Upper lobe of left lung (tissue), 6 donors: ENCODE measurements at places on chromosomes 3 and 15. TPM values are rescaled to one million over a fixed set of nuclear protein-coding genes. Genes with fewer than 3 reads are reported as not detected.

- peaks cover 4% of the 10 kb centered on the region for H3K4me1 ChIP-seq
- DNase-seq, result no peak
- H3K4me3 ChIP-seq, result no peak overlapping the region
- H3K27ac ChIP-seq, result no peak overlapping the region
Measured at GRCh38 chr3:136645915-136646314, 106.3 kb downstream of the STAG1 start.

DNA sequence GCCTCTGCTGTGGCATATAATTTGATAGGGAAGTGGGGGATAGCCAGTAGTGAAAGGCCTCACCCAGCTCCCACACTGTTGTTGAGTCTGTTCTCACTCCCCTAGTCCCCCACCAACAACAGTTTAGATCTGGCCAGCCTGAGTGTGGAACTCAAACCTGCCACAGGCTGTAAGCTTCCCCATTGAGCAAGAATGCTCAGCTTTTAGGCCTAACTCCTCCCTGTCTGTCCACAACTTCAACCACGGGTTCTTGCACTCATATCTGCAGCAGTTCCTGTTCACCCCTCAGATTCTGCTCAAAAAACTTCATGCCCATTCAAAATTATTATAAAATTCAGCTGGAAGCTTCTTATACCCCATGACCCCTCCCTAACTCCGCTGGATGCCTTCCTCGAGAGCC lies 975.1 kb downstream of the NSUN3 start:
- H3K27me3 ChIP-seq, result no peaks in the 10 kb centered on the region
- H3K36me3 ChIP-seq, result no peaks in the 10 kb centered on the region
- DNase-seq, result no peak
- no peaks in the 10 kb centered on the region for H3K4me1 ChIP-seq
- no peak overlapping the region for H3K4me3 ChIP-seq

DNA sequence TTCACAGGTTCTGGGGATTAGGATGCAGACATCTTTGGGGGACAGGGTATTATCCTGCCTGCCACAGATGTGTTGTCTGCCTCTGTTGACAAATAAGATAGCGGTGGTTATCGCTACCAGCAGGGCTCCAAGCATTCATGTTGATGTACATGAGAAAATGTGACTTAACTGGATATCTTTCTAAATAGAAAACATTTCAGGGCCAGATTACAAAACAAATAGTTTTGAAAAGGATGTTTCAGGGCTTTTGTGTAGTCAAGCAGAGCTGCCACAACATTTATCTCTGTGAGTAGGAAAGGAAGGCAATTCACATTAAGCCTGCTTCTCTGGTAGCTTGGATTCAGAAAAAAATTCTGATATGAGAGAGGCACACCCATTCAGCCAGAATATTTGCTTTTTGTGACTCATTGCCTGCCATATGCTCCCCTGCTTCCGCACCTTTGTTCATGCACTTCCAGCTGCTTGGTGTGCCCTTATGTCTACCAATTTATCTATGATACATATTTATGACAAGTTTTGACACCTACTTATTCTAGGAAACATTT lies 22.8 kb downstream of the PLS1 start:
- no peaks in the 10 kb centered on the region for H3K27me3 ChIP-seq
- H3K4me1 ChIP-seq, result no peaks in the 10 kb centered on the region
- H3K36me3 ChIP-seq, result no peaks in the 10 kb centered on the region
- DNase-seq, result no peak
- no peak overlapping the region for H3K4me3 ChIP-seq

DNA sequence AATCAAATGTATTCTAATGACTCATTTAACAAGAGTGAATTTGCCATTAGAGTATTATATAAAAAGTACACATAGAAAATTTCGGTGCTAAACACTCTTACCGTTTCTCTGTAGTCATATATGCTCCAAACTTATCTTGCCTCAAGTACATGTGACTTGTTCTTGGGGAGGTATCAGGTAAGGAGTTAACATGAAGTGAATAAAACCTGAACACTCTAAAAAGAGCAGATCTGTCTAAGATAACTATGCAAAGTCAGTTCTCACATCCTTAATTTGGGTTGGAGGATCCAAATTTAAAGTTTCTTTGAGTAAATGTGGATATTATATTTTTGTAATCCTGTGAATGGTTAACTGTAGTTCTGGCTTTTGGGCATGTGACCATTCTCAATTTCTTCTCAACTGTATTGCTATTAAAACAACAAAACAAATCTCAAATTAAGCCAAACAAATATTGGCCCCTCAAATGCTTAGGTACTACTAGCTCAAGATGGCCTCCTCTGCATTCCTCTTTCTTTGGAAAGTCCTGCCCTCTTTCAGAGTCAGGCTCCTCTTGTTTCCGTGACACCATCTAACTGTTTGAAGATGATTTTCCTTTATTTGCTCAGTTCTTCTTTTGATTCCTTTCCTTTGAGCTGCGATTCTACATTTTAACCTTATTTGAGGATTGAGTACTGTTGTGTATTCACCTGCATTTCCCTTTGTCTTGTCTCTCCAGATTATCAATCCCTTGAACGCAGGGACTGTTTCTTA lies 4.2 kb downstream of the EDEM1 start:
- H3K27me3 ChIP-seq, result no peaks in the 10 kb centered on the region
- H3K27ac ChIP-seq, result peak overlapping the region; percentile 10
- H3K4me1 ChIP-seq, result peaks cover 73% of the 10 kb centered on the region
- no peak for DNase-seq
- H3K36me3 ChIP-seq, result no peaks in the 10 kb centered on the region

DNA sequence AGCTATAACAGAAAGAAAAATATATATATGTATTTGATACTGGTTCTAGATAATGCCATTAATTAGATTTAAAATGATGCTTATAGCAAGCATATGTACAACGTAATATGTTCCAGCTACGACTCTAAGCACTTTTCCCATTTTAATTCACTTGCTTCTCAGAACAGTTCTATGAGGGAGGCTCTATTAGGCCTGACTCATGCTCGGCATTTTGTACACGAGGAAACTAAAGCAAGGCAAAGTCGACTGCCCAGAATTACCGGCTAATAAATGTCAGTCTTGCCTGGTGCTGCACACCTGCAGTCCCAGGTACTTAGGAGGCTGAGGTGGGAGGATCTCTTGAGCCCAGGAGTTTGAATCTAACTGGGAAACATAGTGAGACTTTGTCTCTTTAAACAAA lies 106.0 kb downstream of the PTPRG start:
- H3K36me3 ChIP-seq, result no peaks in the 10 kb centered on the region
- no peak for DNase-seq
- H3K4me1 ChIP-seq, result peaks cover 7% of the 10 kb centered on the region
- no peak overlapping the region for H3K4me3 ChIP-seq
- H3K27me3 ChIP-seq, result no peaks in the 10 kb centered on the region

- no peaks in the 10 kb centered on the region for H3K36me3 ChIP-seq
- no peaks in the 10 kb centered on the region for H3K27me3 ChIP-seq
- no peak overlapping the region for H3K4me3 ChIP-seq
- H3K4me1 ChIP-seq, result no peaks in the 10 kb centered on the region
Measured at GRCh38 chr3:116417151-116417550, 28.1 kb downstream of the LSAMP start.

DNA sequence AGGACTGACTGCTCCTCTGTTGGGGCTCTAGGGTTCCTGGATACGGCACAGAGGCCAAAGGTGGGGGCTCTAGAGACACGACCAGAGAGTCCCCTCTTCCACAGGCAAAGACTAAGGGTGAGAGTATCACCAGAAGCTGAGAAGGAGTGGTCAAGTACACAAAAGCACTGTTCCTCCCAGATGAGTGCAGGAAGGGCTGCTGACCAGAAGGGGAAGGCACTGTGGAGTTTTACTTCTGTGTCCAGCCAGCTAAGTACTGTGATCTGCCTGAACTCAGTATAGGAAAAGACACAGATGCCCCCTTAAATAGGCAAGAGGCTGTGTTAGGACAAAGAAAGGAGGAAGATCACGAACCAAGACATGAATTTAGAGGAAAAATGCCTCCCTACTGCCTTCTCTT lies 11.7 kb downstream of the MRPS11 start:
- no peak for DNase-seq
- H3K4me1 ChIP-seq, result no peaks in the 10 kb centered on the region
- no peak overlapping the region for H3K4me3 ChIP-seq
- H3K27me3 ChIP-seq, result no peaks in the 10 kb centered on the region

- H3K27ac ChIP-seq, result no peak overlapping the region
- DNase-seq, result no peak
- H3K36me3 ChIP-seq, result no peaks in the 10 kb centered on the region
- H3K27me3 ChIP-seq, result no peaks in the 10 kb centered on the region
Measured at GRCh38 chr3:107271787-107272387, 105.4 kb upstream of the CCDC54 start.

- no peaks in the 10 kb centered on the region for H3K27me3 ChIP-seq
- H3K4me1 ChIP-seq, result peaks cover 58% of the 10 kb centered on the region
- peaks cover 6% of the 10 kb centered on the region for H3K36me3 ChIP-seq
Measured at GRCh38 chr3:51677358-51677757, 6.3 kb downstream of the TEX264 start.

DNA sequence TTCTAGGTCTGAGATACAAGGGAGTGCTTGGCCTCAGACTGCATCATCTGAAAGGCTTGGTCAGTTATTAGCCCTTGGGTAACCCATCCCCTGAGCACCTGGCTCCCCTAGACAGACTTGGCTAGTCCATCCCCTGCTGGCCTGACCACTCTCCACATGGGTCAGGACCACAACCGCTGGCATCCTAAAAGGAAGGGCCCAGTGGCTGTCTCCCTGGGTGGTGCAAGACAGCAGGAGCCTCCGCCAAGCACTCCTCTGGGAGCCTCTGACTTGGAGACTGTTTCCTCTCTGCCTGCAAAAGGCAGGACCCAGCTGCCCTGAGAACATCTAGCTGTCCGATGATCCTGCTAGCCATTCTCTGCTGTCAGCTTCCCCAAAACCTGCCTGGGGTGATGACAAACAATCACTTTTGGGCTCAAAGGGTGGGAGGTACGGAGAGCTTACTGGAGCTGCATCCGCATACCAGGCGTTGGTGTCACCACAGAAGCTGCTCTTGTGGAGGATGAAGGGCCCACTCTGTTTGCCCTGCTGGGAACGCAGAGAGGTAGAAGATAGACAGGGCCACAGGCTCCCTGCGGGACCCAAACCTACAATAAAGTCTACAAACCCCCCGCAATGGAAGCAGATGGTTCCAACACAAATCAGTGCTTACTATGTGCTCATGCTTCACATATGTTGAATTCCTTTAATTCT lies 108.0 kb upstream of the PRR20G start:
- peak overlapping the region; percentile 20 for H3K27ac ChIP-seq
- no peak for DNase-seq
- H3K4me3 ChIP-seq, result no peak overlapping the region
- no peaks in the 10 kb centered on the region for H3K36me3 ChIP-seq

DNA sequence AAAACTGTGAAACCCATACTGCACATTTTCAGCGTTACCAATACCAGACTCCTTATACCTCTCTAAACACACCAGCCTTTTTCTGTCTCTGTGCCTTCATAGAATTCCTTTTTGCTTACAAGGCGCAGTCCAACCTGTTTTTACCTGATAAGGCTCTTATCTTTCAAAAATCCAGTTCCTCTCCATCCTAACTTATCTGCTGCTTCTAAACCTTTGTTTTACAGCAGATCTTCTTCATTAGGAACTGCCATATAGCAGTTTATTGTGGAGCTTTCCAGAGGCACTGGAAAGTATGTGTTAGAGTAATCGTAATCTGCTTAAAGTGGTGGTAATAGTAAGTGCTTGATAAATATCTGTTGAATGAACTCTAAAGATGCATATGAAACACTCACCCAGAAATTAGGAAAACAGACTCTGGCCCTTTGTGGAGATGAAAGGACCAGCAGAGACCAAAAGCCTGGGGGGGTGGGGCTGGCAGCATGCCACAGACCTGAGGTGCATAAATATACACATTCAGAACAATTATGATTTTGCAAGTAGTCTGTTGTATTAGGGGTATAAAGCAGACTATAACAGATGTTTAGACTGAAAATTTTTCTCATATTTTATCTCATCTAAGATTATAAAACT lies 29.3 kb downstream of the PPP2R3A start:
- H3K4me3 ChIP-seq, result no peak overlapping the region
- H3K36me3 ChIP-seq, result no peaks in the 10 kb centered on the region
- no peak for DNase-seq
- no peaks in the 10 kb centered on the region for H3K4me1 ChIP-seq
- no peak overlapping the region for H3K27ac ChIP-seq

TEX9 gene
- total RNA-seq, result 5.2 TPM

PARP15 gene
- 12.4 TPM for total RNA-seq

SPINK8 gene
- not detected for total RNA-seq
